ENCODE measurements at places on chromosomes 16 and 17.
A peak's percentile ranks its signal among the peaks of the same experiment; 100 is the strongest.

DNA sequence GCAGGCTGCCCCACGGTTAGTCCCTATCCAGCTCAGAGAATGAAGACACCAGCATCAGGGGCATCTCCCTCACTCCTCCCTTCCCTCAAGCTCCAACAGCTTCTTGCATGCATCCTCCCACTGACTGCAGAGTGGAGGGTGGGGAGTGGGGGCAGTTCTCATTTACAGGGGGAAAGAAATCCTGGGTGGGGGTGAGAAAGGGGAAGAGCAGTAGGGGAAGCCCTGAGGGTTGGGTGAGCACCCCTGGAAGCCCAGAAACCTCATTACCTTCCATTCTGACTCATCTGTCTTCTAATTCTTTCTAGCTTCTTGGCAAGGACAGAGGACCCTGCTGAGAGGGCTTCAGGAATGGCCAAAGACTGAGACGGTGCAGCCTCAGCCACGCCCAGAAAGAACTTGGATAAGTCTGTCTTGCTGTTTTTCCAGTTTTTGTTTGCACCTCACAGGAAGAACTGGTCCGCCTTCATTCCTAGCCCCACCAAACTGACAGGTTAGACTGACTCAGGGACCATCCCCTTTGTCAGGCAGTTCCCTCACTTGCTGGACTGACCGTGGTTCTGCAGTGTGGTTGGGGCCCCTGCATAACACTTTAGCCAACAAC is 52.5 kb upstream of the WSB1 start:
- no peak for DNase-seq

DNA sequence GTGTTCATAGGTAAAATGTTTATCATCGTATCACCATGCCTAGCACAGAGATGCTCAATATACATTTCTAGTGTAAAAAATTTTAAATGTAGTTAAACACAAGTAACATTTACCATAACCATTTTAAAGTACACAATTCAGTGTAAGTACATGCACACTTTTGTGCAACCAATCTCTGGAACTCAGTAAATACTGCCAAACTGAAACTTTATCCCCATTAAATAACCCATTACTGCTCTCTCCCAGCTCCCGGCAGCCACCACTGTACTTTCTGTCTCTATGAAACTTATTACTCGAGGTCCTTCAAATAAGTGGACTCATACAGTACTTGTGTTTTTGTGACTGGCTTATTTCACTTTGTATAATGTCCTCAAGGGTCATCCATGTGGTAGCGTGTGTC is 29.0 kb downstream of the RMI2 start:
- no peak for DNase-seq

DNA sequence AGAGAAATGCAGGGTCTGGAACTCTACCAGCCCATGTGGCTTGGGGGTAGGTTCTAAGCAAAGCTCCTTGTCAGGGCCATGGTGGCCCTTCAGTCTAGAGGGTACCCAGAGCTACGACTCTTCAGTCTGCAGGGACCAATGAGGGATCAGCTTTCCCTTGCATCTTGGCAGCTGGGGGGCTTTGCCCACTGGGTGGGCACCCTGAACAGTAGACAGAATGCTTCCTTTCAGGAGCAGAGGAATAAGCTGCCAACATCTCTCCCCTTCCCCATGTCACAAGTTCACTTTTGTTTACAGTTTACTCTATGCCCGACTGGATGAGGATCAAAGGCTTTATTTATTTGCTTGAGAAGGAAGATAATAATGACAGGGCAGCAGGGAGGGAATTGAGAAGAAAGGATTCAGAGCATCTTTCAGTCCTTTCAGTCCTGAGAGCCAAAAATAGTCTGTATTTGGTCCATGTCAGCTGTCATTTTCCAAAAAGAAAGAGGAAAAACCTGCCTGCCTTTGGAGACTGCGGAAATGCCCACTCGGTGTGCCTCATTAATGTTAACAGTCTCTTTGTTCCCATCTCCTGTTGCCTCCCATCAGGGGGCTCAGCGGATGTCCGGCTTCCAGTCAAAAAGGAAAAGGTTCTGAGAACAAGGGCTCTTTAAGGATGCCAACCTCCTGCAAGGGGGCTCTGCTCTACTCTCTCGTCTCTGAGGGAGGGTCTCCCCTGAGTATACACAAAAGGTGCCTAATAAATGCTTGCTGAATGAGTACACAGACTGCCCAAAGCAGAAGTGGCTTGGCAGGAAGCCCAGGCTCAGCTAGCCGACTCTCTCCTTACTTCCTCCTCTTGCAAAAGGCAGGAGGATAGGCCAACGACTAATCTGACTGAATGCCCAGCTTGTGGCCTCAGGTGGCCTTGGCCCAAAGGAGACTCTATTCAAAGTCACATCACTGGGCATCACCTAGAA is 17.1 kb downstream of the TRAF4 start:
- no peak for DNase-seq

DNA sequence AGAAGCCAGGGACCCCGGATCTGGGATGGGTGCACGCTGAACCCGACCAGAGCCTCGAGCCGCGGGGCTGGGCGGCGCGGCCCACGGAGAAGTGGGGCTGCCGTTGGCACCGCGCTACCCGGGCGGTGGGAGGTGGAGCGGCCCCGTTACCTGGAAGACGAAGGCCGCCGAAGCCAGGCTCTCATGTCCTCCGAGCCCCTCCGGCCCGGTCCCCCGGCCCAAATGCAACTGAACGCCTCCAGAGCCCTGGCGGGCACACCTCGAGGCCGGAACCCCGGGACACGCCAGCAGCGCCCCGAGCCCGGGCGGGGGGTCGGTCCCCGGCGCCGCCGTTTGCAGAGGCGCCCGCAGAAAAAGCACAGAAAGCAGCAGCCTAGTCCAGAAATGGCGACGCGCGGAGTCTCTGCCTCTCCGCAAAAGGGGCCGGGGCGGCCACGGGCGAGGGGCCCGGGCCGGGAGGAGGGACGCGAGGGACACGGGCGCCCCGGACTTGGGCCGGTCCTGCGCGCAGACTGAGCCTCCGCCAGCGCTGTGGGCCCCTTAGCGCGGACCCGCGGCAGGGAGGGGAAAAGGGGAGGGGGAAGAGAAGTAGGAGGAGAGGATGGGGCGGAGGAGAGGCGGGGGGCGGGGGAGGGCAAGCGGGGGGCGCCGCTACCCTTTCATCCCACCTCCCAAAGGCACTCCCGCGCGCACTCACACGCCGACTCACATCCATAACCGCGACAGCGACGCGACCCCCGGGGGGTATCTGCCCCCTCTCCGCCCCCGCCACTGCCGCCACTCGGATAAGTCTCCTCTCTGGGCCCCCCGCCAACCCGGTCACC is 1.4 kb downstream of the AXIN2 start:
- no peak for DNase-seq

DNA sequence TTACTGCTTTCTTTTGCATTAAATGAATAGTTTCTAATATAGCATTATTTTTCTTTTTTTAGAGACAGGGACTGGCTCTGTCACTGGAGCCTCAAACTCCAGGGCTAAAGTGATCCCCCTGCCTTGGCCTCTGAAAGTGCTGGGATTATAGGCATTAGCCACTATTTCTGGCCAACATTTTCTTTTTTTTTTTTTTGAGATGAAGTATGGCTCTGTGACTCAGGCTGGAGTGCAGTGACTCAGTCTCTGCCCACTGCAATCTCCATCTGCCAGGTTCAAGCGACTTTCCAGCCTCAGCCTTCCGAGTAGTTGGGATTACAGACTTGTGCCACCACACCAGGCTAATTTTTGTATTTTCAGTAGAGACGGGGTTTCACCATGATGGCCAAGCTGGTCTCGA is 2.0 kb upstream of the DUXB start:
- DNase-seq, result no peak

DNA sequence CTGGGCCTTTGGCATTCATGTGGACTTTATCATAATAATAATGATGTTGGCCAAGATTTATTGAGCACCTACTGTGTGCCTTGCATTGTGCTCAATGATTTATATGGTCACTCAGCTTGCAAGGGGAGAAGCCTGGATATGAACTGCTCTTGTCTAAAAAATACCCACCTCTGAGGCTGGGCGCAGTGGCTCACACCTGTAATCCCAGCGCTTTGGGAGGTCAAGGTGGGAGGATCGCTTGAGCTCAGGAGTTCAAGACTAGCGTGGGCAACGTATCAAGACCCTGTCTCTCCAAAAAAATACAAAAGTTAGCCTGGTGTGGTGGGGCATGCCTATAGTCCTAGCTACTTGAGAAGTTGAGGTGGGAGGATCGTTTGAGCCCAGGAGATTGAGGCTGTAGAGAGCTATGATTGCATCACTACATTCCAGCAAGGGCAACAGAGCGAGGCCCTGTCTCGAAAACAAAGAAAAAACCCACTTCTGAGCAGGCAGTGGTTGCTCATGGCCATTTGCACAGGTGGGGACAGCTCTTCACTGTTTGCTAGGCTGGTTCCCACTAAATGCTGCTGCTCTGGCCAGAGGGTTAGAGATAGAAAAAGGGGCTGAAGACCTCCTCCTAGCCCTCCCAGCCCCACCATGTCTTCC is 4.3 kb upstream of the ADGRG1 start:
- DNase-seq, result no peak

- DNase-seq, result no peak
Measured at GRCh38 chr16:2206780-2207433, 1.7 kb downstream of the MLST8 start.

GRCh38 chr17:57783338-57783742 is 38.2 kb upstream of the CCDC182 start:
- DNase-seq, result peak; percentile 58

DNA sequence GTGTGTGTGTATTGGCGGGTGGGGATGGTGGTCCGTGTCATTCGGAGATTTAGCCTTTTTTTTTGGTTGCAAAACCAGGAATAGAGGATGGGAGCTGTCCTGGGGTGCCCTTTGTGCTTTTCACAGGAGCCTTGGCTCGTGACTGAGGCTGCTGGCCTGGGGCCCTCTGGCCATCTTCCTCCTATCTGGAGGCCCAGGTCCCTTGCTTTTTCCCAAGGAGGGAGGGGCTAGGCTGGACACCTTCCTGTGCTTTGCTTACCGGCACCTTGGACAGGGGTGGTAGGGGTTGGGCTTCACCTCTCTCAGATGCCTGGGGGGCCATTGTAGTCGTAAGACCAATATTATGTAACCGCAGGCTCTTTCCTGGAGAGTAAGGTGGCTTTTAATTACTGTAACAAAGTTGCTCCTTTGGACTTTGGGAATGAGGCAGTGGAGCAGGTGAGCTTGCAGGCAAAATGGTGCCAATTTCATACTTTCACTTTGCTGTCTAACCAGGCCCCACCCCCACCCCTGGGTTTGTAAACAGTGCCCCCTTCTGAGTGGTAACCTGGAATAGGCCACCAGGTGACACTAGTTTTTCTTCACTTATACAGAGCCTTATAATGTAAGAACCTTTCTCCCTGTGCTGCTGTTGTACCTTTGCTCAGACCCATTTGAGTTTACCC is 1.2 kb downstream of the DYNLL2 start:
- peak; percentile 37 for DNase-seq

GRCh38 chr17:31397256-31397939 is 5.9 kb downstream of the RAB11FIP4 start:
- no peak for DNase-seq

- no peak for DNase-seq
Measured at GRCh38 chr17:75557852-75558665, 29.5 kb upstream of the MYO15B start.

DNA sequence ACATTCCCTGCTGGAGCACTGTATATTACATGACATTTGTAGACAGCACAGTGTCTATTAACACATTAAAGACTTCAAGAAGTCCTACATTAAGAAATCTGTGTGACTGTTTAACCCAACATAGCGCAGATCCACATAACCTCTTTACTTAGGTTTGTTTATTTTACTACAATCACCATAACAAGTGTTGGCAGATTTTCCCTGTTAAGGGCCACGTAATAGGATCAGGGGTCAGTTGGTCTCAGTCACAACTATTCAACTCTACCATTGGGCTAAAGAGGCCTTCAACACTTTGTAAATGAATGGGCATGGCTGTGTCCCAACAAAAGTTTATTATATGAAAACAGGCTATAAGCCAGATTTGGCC is 51.3 kb upstream of the ADORA2B start:
- DNase-seq, result no peak

GRCh38 chr17:74800531-74800930 is 24.4 kb upstream of the NAT9 start:
- DNase-seq, result no peak

DNA sequence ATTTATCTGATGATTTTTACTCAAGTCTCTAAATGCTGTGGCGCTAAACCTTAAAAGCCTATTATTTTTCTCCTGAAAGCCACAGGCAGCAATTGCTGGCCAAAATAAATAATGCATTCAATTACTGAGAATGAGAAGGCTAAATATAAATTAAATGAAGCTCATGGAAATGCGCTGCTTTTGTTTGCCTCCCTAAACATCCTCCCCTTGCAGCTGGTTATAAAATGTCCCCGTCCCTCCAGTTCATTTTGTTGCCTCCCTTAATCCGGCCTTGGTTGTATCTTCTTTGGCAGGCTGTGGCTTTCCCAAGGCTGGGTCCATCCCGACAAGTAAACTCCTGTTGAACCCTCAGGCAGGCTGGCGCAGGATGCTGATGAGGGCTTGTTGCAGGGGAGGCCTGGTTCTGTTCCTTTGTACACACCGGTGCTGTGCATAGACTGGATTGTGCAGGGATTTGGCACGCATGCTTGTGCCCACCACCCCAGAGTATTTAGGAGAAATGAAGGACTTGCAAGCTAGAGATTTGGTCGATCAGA is 62.7 kb downstream of the KNOP1 start:
- DNase-seq, result no peak

DNA sequence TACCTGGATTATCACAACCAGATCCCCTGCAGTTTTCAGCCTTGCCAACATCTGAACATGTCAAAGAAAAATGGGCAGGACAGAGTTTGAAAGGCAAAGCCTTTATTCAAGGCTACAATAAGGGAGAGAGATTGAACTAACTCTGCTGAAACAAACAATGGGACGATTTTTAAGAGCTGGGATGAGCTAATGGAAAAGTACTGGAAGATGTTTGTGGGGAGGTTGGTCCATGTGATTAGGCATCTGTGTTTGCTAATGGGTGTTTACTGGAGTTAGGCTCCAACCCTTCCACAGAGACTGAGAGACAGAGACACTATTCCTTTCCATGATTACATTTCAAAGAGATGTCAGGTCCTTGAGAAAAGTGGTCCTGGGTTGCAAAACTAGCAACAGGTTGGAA is 35.0 kb upstream of the HSBP1 start:
- DNase-seq, result no peak

GRCh38 chr16:86827521-86827920 is 249.2 kb downstream of the FOXL1 start:
- DNase-seq, result no peak

- peak; percentile 76 for DNase-seq
Measured at GRCh38 chr17:47698749-47699535, 5.0 kb downstream of the TBKBP1 start.

GRCh38 chr16:79213214-79213613 is 387.3 kb downstream of the MAF start:
- no peak for DNase-seq

GRCh38 chr16:75235721-75236193 is 15.7 kb downstream of the BCAR1 start:
- DNase-seq, result no peak

GRCh38 chr17:75695141-75695829 is 26.0 kb upstream of the ITGB4 start:
- DNase-seq, result no peak

GRCh38 chr17:7027335-7027734 is 4.5 kb downstream of the BCL6B start:
- no peak for DNase-seq

Measured in stimulated activated CD4-positive, alpha-beta T cell treated with anti-CD3 and anti-CD28 coated beads, Interleukin-2, amount 100 ng/mL, for 4 hours (primary cell).